Ovary (tissue), 10 donors: ENCODE measurements at places on chromosomes 7 and 10.
A peak's percentile ranks its signal among the peaks of the same experiment; 100 is the strongest.

GRCh38 chr7:157972914-157973313, 614.7 kb downstream of the PTPRN2 start:
- no peak for DNase-seq

GRCh38 chr10:91672021-91672608, 39.2 kb upstream of the PPP1R3C start:
- no peak for DNase-seq

- DNase-seq, result no peak
Measured at GRCh38 chr7:44882899-44883298, 2.4 kb downstream of the PURB start.

DNA sequence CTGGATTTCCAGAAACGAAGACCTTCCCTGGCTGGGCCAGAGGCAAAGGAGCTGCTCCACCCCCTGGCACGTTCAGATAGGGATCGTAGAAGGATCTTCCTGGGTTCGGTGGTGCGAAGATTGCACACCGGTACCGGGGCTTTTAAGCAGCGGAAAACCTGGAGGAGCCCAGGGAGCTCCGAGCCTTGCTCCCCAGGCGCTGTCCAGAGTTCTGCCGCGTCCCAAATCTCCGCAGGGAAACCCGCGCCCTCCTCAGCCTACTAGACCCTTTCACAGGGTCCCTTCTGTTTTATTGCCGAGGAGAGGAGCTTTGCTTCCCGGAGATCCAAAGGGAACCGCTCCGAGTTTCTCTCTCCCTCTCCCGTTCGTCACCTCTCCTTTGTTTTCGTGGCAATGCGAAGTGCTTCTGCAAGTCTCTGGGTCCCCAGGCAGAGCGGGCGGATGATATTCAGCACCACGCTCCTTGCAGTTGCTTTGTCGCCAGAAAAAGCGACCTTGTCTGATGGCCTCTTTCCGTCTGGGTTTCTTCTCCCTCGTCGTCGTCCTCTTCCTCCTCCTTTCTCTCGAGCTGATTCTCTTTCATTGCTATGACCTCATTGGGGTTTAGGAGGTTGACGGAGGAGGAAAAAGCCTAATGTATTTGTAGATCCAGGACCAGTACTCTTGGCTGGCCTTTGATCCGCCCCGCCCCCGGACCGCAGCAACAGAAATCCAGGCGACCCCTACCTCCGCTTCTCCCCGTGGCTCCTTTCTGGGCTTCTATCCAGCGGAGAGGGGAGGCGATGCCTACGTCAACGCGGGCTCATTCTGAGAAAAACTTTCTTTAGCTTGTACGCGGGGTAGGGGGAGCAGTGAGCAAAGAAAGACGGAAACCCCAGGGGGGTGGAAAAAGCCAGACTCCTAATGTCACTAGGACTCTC, at the start of gene TMEM196:
Gene TMEM196 (minus strand): TSS at position 777 of the 920 bp plus-strand sequence. CDS start 921 bp downstream, outside the sequence.
- DNase-seq, result peak; percentile 21

DNA sequence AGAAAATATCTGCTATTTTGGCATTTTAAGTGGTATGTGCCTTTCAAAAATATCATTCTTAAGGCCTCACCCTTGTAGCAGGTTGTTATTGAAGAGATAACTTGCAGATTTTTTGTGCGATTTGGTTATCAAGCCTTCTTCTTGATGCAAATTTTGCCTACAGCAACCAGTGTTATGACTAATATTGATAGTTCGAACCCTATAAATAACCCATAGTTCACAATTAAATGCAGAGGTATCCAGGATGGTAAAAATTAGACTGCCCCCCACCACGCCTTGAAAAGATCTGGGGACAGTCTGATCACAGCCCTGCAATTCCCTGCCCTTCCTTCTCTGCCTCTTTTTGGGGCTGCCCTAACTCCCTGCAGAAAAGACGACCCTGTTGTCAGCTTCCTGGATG, 28.4 kb upstream of the RAPGEF5 start:
- DNase-seq, result no peak

DNA sequence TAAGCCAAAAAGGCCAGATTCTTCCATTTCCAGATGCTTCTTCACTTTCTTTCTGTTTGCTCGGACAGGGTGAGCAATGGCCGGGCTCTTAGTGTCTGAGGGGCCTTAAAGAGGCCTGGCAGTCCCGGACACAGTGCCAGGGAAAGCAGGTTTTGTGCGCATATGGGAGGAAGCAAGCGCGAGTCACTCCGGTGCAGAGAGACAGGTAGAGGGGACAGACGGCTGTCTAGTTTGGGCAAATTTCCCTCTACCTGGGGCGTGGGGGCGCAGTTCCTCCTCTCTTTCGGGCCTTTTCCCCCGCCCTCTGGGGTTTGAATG, 4.7 kb downstream of the NEUROD6 start:
- no peak for DNase-seq

- no peak for DNase-seq
Measured at GRCh38 chr7:154415709-154416399, 363.7 kb downstream of the DPP6 start.

GRCh38 chr7:112996331-112996871, 90.2 kb downstream of the GPR85 start:
- no peak for DNase-seq

- no peak for DNase-seq
Measured at GRCh38 chr10:91597197-91597881, 35.5 kb downstream of the PPP1R3C start.

DNA sequence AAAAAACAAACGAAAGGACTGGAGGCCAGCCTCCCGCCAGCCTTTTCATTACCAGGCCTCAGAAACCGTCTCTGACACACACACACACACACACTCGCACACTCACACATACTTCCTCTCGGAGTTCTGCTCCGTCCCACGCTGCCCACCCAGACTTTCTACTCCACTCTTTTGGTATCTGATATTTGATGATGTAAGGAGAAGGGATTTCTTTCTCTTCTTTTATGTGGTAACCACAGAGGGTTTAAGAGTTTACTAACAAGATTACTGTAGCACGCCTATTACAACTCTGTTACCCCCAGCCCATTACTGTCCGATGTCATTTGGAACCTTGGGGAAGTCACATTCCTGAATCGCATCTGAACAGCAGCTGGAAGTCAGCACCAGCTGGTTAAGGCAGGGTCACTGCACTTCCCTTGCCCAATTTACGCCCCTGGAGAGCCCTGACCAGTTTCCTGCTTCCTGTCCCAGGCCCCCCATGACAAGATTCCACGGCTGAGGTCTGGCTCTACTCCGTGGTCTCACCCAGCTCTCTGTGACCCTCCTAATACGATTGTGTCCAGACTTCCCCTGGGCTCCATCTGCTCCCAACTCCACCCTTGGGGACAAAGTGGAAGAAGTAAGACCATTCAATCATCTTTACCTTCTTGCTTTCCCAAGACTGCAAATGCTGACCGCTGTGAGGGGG, 1.1 kb downstream of the DENND2A start:
- DNase-seq, result peak; percentile 65

- no peak for DNase-seq
Measured at GRCh38 chr7:121271916-121272315, 56.9 kb upstream of the WNT16 start.

DNA sequence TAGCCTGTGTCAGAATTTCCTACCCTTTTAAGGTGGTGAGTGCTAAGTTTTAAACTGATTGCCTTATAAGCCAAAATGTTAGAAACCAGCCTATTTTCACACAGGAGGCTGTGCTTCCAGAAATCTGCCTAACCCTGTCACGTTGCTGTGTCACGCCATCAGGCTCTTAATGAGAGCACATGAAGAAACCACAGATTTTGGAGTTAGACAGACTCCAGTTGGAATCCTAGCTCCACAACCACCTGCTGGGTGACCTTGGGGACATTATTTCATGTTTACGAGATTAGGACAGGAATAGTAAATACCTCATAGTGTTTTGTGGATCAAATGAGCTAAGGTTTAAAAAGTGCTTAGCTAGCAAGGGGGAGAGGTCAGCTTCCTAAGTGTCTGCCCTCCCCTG, 321.8 kb downstream of the DPP6 start:
- DNase-seq, result no peak

DNA sequence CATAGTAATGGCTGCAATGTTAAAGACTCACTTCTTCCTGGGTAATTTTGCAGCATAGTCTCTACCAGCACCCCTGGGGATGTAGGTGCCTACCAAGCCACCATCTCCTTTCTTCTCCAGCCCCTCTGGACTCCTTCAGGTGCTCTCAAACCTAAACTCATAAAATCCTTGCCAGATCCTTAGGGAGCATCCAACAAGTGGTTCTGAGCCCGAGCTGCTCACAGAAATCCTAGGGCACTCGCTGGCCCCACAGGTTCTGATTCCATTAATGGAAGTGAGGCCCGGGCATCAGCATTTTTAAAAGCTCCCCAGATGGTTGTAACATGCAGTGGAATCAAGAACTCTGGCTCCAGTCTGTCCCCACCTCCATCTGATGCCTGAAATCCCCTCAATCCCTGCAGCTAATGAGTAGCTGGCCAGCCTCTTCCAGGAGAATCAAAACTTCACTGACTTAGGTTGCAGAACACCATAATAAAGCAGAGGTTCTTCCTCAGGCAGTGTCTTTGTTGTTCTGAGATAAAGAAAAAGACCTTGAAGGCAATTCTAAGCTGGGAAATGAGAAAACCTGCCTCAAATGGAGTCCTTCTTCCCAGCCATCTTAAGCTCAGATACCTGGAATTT, 336.8 kb downstream of the KCNMA1 start:
- DNase-seq, result no peak

DNA sequence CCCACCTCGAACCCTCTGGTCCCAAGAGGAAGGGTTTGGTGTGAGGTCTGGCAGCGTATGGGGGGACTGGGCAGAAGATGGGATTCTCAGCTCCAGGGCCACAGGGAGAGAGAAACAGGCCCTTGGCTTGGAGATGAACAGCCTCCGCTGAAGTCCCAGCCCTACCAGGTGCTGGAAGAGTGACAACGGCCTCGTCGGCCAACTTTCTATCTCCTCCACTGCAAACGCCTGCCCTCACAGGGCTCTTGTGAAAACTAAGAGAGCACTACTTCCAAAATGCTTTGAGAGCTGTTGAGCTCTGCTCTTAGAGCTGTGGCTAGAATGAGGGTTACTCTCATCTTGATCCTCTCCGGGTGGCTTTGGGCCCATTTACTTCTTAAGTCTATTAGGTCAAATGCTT, 63.5 kb downstream of the AFAP1L2 start:
- DNase-seq, result no peak

DNA sequence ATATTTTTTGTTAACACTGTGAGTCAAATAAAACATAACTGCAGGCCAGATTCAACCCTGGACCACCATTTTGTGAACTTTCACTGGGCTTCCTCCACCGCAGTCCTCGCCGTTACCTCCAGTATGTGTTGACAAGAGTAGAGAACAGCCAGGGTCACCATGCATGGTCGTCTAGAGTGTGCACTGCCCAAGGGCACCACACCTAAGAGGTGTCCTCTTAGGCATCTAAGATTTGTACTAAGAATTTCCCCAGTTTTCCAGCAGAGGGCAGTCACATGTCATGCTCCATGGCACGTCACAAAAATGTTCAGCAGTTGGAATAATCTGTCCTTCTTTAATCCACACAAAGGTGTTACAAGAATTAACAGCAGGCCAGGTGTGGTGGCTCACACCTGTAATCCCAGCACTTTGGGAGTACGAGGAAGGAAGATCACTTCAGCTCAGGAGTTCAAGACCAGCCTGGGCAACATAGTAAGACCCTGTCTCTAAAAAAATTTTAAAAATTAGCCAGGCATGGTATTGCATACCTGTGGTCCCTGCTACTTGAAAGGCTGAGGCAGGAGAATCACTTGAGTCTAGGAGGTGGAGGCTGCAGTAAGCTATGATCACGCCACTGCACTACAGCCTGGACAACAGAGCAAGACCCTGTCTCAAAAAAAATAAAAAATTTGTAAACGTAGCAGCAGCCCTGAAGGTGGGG, 71.2 kb upstream of the FOXK1 start:
- DNase-seq, result peak; percentile 23

GRCh38 chr7:70071766-70072165, 473.5 kb downstream of the AUTS2 start:
- no peak for DNase-seq

DNA sequence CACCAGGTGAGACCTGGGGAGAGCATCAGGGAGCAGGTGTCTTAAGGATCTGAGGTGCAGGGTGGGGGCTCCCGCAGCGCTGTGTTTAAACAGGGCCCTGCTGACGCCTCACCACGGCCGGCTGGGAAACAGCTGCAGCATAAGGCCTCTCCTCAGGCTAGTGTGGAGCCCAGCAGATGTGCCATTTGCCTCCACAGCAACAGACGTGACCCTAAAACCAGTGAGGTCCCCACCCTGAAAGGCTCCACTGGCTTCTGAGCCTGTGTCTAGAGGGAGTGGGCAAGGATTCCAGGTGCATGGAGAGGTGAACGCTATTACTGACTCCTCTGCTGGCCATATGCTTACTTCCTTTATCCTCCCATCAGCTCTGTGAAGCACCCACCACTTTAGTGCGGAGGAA, 47.8 kb downstream of the SYPL1 start:
- DNase-seq, result no peak

DNA sequence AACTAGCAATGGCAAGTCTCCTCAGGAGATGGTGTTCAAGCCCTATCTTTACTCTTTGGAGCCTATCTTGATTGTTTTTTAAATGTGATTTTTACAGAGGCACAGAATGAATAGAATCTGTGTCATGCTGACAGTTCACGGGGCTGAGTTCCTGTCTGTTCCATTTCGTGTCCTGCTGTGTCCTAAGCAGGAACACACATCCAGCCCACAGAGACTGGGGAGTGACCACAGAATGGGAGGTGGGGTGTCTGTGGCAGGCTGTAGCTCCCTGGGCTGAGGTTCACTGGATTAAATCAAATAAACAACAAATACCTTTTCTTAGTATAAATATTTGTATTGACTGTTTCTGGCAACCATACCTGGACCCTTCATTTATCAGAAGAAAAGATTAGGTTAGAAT, 73.4 kb upstream of the CARD11 start:
- DNase-seq, result no peak

GRCh38 chr10:29375888-29376287, 87.0 kb downstream of the LYZL1 start:
- DNase-seq, result no peak

- DNase-seq, result peak; percentile 53
Measured at GRCh38 chr7:155205368-155206317, 92.0 kb upstream of the INSIG1 start.

GRCh38 chr10:67976292-67977245, 92.1 kb downstream of the SIRT1 start:
- no peak for DNase-seq

GRCh38 chr10:113347508-113347907, 205.3 kb upstream of the HABP2 start:
- no peak for DNase-seq

DNA sequence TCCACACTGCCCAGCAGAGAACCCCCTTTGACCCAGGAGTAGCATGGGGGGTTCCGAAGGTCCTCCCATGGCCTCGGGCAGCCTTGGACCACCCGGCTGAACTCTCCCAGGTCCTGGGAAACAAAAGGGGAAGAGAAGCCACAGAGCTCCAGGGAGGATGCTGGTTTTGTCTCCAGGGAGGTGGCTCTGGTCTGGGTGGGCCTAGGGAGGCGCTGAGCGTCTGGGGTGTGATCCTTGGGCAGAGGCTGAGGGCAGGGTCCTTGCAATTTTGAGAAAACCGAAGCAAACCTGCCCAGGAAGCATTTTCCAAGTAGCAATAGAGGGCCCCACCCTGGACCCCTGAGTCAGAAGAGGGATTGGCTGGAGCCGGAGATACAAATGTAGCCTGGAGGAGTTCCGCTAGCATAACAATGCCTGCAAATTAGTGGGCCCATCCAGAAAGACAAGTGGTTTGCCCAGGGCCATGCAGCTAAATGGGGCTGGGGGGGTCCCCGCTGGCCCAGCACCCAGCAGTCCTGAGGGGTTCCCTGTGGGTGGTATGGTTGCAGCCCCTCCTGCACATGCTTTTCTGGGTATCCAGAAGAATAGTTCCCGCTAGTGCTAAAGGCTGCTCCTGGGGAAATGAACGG, 2.0 kb downstream of the UTF1 start:
- DNase-seq, result no peak
